Amniotic epithelial cell (primary cell): ENCODE measurements at places on chromosomes 13 and 19.

DNA sequence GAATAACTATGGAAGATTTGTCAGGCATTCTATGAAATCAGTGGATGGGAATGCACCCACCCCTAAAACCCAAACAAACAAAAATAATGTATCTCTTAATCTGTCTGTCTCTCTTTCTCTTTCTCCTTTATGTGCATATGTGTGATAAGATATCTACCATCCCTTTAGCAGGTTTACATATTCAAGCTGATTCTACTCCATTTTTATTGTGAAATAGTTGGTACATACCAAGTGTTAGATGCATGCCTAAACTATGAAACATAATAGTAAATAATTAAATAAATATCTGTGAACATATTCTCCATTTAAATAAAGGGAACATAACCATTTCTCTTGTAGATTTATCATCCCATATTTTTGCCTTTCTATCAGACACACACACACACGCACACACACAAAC is 121.8 kb upstream of the PCDH9 start:
- DNase-seq: peak; percentile 79

DNA sequence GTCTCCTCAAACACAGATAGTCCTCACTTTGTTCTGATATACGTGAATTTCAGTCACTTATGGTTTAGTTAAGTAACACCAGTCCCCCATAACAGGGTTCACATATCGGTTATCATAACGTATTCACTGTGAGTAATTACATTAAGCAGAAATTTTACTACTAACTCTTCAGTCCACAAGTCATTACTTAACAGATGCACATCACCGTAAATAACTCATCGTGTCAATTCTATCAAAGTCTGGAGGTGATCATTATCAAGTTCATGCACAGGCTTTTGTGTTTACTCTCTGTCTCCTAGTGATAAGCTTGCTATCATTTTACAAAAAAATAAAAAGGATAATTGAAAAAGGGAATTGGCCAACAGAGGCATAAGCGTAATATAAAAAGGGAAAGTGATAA is 287.4 kb upstream of the ATXN8OS start:
- DNase-seq: no peak

DNA sequence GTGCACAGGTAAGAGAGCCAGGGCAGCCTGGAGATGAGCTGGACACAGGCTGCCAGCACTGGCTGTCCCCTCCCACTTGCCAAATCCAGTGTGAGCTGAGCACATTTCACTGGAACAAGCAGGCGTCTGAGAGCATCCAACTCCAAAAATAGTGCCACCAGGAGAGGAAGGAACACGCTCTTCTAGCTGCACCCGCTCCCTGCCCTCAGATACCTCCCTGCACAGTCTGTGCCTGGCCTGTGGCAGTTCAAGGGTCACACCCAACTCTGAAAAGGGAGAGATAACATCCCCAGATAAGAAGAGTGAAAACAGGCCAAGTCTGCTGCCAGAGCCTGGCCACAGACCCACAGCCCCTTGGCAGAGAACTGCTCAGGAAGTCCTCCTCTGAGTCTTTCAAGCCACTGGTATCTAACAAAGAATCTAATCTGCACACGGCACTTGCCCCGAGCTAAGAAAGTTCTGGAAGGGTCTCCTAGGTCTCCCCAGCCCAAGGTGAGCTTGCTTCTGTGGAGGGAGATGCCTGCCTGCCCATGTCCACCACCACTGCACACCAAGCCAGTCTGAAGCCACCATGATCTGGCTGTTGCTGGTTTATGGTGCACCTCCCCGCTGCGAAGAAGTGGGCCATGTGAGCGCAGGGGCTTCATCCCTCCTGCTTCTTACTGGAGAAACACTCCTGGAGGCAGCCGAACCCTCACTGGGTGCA is 14.7 kb downstream of the ELL start:
- peak; percentile 65 for DNase-seq

GRCh38 chr13:37755349-37755748 is 114.2 kb downstream of the TRPC4 start:
- no peak for DNase-seq

DNA sequence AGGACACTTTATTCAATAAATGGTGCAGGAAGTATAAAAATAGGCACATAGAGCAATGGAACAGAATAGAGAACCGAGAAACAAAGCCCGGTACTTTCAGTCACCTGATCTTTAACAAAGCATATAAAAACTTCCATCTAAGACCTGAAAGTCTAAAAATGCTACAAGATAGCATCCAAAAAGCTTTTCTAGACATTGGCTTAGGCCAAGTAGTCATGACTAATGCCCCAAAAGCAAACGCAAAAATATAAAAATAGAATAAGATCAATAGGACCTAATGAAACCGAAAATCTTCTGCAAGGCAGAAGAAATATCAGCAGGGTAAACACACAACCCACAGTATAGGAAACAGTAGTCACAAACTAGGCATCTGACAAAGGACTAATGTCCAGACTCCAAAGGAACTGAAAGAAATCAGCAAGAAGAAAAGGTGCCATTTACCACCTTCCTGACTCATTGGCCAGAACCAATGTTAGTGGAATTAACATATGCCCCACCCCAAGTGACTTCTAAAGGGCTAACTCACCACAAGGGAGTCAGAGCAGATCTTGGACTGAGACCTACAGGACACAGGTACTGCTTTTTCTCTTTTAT is 40.8 kb upstream of the CEACAM21 start:
- DNase-seq: no peak

- no peak for DNase-seq
Observed at GRCh38 chr19:11269408-11269807, 7.1 kb upstream of the DOCK6 start.

- no peak for DNase-seq
Observed at GRCh38 chr19:49161987-49162386, 4.4 kb downstream of the TRPM4 start.

DNA sequence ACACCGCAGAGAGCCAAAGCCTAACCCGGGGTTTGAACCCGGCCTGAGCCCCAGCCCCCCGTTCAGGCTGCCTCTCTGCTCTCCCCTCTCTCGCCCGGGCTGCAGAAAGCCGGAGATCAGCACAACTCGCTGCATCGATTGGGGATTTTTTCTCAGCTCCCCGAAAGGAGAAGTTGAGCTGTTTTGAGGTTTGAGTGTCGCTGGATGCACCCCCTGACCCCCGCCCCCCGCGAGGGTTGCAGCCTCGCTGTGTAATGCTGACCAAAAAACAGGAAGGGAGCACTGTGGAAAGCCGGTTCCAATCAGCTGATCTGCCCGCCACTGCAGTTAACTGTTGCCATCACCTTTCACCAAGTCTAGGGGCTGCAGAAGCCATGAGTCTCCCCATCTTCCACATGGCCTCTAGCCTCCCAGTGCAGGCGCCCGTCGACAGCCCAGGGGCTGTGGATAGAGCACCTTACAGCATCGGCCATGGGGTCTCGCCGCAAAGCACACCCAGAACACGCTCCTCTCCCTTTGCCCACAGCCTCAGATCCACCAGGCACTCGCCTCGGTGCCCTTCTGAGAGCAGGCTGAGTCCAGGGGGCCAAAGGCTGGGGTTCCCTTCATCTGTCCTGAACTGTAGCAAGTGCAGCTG is 34.5 kb downstream of the MYO9B start:
- DNase-seq: no peak

DNA sequence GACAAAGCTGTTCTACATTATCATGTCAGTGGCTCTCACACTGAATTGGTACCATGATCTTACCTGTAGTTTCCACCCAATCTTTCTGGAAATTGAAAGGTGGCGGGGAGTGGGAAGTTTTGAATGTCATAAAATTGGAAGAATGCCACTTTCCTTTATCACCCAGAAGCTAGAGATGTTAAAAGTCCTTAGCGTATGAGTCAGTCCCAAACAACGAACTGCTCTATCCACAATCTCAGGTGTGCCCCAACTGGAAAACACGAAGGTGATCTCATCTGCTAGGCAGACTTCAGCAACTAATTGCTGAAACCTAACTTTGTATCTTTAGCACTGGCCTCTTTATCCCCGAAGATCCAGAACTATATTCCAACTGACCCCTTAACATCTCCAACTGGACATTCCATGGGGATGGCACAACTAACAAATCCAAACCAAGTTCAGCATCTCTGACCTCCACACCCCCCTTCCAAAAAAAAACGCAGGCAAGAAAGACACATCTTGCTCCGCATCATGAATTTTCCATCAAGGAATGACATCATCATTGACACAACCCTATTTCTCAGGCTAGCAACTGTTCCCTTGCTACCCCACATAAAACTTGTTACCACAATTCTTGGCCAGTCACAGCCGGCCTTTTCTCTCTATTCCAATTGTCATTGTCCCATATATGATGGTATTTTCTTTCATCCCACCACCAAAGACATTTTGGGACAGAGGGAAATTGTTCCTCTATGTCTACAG is 175.4 kb downstream of the KLF12 start:
- no peak for DNase-seq

- no peak for DNase-seq
Observed at GRCh38 chr13:99374994-99375737, 68.0 kb upstream of the GPR183 start.

GRCh38 chr19:55080121-55080967 is 4.7 kb downstream of the EPS8L1 start:
- DNase-seq: peak; percentile 57

GRCh38 chr19:13881251-13881691 is 4.3 kb downstream of the NANOS3 start:
- DNase-seq: no peak

- no peak for DNase-seq
Observed at GRCh38 chr19:38107129-38107528, 116.9 kb downstream of the DPF1 start.

DNA sequence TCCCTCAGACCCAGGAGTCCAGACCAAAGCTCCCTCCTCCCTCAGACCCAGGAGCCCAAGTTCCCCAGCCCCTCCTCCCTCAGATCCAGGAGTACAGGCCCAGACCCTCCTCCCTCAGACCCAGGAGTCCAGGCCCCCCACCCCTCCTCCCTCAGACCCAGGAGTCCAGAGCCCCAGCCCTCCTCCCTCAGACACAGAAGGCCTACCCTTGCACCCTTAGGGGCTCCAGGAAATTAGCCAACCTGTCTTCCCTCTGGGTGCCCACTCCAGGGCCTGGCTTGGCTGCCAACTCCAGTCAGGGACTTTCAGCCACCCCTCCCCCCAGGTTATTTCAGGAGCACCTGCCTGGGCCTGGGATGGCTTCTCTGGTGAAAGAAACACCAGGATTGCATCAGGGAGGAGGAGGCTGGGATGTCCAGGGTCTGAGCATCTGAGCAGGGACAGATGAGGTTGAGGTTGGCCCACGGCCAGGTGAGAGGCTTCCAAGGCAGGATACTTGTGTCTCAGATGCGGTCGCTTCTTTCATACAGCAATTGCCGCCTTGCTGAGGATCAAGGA is at the start of gene FGF21:
Gene FGF21 (plus strand): TSS at position 441 of the 558 bp plus-strand sequence. CDS start 713 bp downstream, outside the sequence.
- no peak for DNase-seq

DNA sequence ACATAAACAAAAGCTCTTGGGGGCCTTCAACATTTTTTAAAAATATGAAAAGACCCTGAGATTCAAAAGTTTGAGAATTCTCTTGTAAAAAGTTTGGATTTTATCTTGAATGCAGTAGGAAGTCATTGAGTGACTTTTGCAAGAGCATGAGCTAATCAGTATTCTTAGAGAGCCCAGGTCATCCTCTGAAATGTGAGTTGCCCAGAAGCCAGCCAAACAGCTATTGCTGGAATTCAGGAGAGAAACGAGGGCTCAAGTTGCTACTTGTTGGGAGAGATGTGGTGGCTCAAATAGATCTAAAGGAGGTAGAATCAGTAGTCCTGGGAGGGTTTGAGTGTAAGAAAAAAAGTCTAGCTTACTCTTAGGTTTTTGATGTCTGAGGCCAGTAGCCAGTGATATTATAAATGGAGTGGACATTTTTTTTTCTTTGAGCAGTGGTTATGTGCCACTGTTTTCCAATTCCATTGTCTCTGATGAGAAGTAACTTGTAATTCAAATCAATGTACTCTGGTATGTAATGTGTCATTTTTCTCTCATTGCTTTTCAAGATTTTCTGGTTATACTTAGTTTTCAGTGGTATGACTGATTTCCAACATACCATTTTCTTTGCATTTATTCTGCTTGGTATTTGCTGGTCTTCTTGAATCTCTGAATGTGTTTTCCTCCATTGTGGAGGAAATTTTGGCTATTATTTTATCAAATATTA is 30.7 kb downstream of the LMO7 start:
- DNase-seq: peak; percentile 71
